ENCODE measurements at places on chromosomes 5 and 9.

GRCh38 chr5:90689064-90689463 is 130.5 kb downstream of the ADGRV1 start:
- DNase-seq: no peak

GRCh38 chr5:33299621-33300208 is 141.1 kb upstream of the TARS1 start:
- DNase-seq: no peak

- no peak for DNase-seq
Measured at GRCh38 chr5:58751222-58751837, 168.5 kb downstream of the RAB3C start.

GRCh38 chr5:66255714-66256113 is 111.6 kb downstream of the SREK1 start:
- no peak for DNase-seq

GRCh38 chr9:115237385-115237998 is 119.5 kb upstream of the TNC start:
- no peak for DNase-seq

DNA sequence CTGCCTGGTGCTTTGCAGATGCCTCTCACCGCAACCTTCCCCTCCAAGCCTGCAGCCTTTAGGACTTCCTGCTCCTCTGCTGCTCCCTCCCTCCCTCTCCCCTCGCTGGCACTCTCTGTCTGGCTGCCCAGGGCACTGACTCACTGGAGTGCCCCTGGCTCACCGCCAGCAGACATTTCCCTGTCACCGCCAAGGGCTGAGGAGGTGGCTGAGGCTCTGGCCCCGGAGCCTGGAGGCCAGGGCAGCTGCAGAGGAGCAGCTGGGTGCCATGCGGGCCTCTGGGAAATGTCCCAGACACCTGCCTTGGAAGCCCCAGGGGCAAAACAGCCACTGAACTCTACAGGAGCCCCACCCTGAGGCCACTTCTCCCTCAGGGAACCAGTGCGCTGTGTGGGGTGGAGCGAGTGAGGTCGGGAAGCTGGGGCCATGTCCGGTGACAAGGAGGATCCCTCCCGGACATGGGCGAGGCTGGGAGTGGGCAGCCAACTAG is 53.4 kb downstream of the TENT4A start:
- peak; percentile 42 for DNase-seq

DNA sequence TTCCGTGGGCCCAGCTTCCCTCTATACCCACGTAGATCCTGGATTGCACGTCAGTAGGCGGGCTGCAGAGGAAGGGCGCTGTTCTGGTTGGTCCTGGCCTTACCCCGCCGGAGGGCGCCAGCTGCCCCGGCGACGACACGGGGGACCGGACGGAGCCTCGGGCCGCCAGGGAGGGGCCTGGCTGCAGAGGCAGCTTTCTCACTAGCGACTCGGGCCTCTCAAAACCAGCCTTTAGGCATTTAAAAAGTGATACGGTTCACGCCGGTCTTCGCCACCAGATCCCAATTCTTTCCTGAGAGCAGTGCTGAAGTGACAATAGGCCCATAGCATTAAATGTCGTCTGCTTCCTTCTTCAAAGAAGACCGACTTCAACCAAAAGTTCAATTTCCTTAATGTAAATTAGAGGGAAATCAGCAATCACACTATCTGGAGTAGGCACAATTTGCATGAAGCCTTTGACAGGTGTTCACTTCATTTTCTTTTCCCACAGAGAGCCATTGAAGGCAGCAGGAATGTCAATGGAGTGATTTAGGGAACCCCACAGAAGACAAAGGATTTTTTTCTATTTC is 17.6 kb upstream of the UBE2D2 start:
- DNase-seq: peak; percentile 44

DNA sequence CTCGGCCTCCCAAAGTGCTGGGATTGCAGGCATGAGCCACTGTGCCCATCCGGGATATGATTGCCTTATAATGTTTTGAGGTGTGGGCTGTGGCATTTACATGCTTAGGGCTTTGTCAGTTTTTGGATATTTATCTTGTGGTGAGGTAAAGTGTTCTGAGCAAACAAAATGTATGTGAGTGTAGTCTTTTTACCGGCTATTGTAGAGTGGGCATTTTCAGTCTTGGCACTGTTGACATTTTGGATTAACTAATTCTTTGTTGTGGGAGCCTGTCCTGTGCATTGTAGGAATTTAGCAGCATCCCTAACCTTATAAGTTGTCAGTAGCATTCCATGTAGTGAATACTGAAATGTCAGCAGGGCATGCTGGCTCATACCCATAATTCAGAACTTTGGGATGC is 21.6 kb downstream of the G3BP1 start:
- DNase-seq: no peak

- no peak for DNase-seq
Measured at GRCh38 chr9:128497824-128498610, 6.5 kb upstream of the GLE1 start.

DNA sequence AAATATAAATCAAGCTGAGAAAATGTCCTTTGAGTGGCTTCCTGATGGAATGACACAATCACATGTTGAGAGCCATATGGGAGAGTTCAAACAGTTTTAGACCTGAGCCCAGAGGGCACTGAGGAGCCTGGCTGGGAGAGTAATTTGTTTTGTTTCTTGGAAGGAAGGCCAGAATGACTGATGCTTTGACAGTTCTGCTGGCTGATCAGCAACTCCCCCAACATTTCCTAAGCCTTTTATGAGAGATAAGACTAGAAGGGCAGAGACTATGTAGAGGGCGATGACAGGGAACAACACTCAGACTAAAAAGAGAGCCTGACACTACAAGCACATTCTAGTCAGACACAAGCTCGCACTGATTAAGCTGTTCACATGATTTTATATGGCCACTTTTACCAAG is 169.2 kb downstream of the COX7C start:
- DNase-seq: no peak

GRCh38 chr9:19385786-19386501 is 5.9 kb upstream of the RPS6 start:
- DNase-seq: no peak

GRCh38 chr5:71652349-71652748 is 65.2 kb downstream of the MCCC2 start:
- DNase-seq: no peak

DNA sequence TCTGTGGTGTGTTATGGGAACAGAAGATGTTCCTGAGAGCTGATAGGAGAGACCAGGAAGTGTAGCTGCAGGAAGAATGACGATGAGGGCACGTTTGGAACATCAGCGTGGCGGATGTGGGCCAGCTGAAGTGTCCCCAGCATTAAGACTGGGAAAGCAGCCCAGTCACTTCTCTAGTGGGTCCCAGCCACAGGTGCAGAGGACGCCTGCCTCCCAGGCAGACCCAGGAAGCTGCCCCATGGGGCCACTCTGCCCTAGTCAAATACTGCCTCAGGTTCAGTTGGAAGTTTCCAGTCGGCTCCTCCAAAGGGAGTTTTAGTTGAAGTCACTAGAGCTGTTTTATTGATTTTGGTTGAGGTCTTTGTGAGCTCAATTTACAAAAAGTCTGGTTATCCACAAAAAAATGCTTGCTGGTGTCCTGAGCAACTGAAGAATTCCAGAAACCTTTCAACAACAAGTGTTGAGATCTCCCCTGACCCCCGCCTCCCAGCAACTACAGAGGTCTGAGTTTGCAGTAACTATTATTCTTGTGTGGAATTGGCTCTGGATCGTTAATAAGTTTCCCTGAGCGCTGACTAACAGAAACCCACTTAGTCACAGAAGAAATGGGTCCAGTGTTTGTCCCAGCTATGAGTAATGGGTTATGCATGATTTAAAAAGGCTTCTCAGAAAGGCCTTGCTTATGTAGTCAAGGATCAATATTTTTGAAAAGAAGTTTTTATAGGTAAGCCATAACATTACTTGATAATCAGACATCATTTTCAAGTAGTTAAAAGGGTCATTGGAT is 294.1 kb downstream of the FANCC start:
- no peak for DNase-seq

DNA sequence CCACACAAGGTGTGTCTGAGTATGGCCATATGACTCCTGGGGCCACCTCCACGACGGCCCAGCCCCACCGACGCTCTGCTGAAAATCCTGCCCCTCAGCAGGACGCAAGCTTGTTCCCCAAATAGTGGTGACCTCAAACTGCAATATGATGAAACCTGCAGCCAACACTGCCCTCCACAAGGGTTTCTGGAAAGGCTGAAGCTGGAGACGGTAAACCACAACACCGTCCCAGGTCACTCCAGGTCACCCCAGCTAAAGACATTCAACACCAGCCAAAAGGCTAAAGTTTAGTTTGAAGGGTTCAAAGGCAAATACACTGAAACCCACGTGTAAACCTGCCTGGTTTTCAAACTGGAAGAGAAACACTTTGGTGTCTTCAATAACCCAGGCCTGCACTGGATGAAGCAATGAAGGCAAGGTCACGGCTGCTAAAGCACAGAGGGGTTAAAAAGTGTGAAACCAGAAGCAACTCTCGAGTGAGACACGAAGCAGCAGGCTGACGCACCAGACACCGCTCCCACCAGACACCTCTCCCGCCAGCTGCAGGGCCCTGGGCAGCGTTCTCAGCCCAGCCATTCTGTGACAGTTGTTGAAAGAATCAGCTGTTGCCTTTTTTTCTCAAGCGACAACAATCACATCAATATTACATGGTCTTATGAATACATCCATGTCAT is 1.8 kb upstream of the LHX3 start:
- DNase-seq: no peak

DNA sequence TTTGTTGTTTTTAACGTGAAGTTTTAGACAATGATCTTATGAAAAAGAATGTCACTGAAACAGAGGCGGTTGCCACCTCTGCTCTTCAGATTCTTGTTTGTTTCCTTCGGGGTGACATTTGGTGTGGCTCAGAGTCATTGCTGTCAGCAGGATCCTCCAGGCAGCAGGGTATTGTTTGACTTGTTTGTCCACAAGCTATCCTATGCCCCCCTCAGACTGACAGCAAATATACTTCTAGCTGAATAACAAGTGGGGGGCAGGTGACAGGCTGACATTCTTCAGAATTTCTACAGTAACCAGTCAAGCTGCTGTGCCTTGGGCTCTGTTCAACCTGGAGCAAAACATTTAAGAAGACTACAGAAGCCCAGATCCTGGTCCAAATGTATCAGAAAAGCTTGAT is 383.3 kb downstream of the YTHDC2 start:
- DNase-seq: no peak

DNA sequence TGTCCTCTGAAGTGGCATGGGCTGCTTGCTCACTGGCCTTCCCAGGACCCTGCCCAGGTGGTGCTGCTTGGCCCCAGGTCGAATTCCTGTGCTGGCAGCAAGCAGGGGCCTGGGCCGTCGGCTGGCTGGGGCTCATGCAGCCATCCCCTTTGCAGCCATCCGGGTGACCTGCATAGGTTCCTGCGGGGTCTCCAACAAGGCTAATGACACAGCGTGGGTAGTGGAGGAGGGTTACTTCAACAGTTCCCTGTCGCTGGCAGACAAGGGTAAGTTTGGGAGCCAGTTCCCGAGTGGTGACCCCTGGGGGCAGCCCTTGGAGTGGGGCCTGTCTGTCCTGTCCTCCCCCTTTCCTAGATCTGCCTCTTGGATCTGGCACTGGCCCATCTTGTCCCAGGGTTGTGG is 6.1 kb upstream of the EHMT1 start:
- no peak for DNase-seq

- DNase-seq: peak; percentile 62
Measured at GRCh38 chr9:33159777-33160127, 7.4 kb downstream of the B4GALT1 start.

GRCh38 chr9:76143834-76144233 is 250.4 kb downstream of the RFK start:
- DNase-seq: no peak

DNA sequence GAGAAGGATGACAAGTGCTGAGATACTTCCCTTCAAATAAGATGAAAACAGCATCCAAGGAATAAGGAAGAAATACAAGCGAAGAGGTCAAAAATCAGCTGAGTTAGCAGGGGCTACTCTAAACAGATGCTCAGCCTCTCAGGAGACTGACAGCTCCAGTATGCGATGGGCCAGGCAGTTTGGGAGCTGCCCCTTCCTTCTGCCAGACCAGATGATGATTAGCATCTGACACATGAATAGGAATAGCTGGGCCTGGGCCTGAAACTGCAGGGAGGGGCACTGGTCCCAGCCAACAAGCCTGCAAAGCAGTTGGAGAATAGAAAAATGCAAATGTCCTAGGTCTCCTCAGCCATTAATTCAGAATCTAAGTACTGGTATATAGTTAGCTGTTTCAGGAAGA is 13.1 kb upstream of the MAP3K1 start:
- DNase-seq: no peak

DNA sequence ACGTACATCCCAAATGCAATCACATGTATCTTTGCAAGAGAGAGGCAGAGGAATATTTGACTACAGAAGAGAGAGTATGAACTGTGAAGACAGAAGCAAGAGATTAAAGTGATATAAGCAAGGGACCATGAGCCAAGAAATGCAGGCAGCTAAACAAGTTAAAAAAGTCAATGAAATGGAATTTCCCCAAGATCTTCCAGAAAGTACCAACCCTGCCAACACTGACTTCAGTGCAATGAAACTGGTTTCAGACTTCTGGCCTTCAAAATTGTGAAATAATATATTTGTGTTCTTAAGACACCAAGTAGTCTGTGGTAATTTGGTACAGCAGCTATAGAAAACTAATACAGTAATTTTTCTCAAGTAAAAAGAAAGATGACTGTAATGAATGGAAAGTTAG is 20.9 kb downstream of the FOXI1 start:
- no peak for DNase-seq

- DNase-seq: no peak
Measured at GRCh38 chr5:112594095-112594850, 143.4 kb upstream of the APC start.

DNA sequence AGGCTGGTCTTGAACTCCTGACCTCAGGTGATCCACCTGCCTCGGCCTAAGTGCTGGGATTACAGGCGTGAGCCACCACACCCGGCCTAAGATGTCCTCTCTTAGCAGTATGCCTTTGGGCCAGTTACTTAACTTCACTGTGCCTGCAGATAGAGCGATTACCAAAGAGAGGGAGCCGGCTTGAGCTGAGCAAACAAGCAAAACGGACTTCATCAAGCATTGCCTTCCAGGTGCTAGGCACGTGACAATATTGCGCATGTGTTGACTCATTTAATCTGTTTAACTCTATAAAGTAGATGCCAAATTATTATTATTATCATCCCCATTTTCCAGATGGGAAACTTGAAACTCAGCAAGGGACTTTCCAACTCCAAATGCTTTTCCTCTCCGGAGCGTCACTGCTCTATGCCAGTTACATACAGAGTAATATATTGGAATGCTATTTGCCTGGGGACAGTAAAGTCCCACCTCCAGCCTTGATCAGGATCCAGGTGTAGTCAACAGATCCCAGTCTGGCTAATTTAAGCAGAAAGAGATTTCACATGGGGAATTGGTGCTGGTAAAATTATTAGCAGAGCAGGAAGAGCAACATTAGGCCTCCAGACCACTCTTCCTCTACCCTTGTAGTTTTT is 5.6 kb upstream of the C9orf152 start:
- DNase-seq: no peak

DNA sequence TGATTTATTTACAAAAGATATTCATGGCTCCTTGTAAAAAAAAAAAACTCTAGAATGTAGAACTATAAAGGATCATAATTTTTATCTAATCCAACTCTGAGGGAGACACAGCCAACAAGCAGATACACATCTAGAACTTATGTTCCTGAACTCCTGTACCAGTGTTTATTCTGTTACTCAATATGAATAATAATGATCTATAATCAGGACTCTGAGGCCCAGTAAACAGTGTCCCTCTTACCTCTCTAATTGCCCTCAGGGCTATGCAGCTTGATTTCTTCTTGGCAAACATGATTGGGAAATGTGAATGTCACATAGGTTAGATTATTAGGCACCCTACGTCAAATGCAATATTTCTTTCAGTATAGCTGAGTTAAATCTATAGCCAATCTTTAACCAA is 391.6 kb upstream of the RPS23 start:
- DNase-seq: no peak

GRCh38 chr5:31692561-31693221 is 53.8 kb downstream of the PDZD2 start:
- no peak for DNase-seq

Measured in activated naive CD4-positive, alpha-beta T cell treated with anti-CD3 and anti-CD28 coated beads, Interleukin-2, amount 50 U/mL, for 16 hours (primary cell).